ENCODE measurements at places on chromosomes 11 and 22.

- DNase-seq, result no peak
These were observed 538.9 kb downstream of the DLG2 start for GRCh38 chr11:85088286-85088685.

GRCh38 chr11:44886790-44887140 is 63.9 kb downstream of the TP53I11 start:
- DNase-seq, result no peak

DNA sequence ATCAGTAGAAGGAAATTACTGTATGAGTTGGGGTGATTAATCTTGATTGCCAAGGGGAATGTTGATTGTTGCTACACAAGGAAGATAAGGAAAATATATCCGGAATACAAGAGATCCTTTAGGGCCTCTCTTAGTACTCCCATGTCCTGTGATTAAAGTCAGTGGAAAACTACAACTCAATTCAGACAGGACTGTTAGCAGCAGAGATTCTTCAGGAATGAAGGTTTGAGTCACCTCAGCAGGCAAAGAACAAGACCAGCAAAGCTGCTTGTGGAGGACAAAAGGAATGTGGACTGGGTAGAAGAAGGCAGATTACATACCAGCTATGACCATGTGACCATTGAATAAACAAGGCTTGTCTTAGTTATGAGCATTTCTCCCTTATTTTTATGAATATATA is 478.2 kb downstream of the BUD13 start:
- DNase-seq, result no peak

DNA sequence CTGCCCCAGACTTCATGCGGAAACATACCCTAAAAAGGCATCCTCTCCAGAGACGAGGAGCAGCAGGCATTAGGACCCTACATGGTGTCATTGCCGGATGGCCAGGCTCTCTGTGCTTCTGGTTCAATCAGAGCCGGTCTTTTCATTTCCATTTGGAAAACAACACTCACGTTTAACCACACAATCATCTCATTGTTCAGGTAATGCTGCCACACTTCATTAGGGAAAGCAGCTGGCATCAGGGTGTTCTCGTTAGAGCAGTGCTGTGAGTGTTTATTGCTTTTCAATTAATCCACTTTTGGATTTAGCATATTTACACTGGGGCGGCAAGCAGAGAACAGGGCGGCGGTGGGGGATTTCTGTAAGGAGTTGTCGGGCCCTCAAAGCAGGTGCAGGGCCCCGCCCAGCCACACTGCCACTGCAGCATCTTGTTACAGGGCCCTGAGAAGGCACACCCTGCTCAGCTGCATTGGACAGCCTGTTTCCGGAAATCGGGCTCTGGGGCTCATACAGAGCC is 338.6 kb downstream of the SHANK2 start:
- DNase-seq, result no peak

- DNase-seq, result no peak
These were observed 203.7 kb upstream of the MTMR2 start for GRCh38 chr11:96127596-96127959.

DNA sequence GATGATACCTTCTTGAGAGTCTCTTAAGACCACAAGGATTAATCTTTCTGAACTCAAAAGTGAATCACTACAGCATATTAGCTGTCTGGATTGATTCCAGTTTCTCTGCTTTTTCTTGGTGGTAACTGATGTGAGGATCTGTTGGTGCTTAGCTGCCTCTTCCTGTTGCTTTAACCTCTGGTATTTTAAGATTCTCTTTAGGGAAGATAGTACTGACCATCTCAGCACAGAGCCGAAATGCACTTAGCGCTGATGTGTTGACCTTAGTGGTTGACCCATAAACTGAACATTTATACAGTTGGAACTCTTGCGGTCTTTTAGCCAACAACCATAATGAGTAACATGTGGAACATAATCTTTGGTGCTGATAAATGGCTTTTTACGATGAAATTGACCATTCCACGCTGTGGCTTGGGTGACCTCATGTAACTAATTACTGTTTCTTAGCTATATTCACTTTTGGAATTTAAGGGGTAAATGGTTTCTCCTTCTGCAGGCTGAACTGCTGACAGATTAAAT is 33.7 kb downstream of the APLP2 start:
- no peak for DNase-seq

- DNase-seq, result no peak
These were observed 19.6 kb downstream of the SPATA19 start for GRCh38 chr11:133825666-133826065.

DNA sequence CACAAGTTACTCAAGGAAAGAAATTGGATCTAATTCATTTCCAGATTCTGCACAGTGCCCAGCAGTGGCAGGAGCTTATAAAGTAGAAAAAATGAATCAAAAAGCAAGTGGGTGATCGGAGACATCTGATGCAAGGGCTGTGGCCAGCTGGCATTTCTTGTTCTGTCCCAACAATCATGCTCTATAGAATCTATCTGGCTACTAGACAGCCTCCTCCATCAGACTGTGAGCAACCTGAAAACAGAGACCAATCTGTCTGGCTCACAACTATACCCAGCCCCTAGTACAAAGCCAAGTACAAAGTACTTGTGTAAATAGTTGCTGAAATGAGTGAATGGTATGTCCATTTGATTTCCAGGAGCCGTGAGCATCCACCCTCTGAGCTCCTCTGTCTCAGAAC is 11.4 kb downstream of the USH1C start:
- no peak for DNase-seq

DNA sequence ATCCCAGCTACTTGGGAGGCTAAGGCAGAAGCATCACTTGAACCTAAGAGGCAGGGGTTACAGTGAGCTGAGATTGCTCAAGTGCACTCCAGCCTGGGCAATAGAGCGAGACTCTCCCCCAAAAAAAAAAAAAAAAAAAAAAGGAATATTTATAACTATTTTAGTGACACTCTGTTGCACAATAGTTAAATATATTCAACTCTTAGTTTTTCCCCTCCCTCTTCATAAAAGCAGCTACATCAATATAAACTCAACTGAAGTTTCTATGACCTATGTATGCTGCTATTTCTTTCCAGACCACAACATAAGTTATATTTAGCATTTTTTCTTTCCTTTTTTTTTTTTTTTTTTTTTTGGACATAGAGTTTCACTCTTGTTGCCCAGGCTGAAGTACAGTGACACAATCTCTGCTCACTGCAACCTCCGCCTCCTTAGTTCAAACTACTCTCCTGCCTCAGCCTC is 19.2 kb downstream of the CELF1 start:
- DNase-seq, result no peak

GRCh38 chr11:20089796-20090653 is 70.2 kb downstream of the DBX1 start:
- no peak for DNase-seq

DNA sequence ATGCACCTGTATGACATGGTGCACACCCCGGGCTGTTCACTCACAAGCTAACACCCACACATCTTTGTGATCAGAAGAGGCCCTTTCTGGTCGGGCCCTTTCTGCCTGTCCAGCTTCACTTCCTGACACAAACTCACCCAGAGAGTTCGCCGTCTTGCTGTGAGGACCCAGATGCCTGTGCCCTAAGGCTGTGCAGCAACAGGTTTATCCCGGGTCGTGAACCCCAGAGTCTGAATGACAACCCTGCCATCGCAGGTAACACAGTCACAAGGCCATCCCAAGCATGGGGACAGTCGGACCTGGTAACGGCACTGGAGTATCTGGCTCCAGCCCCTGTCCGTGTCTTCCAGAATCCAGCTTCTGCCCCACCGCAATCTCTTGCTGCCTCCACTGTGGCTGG is 235.1 kb downstream of the BUD13 start:
- DNase-seq, result no peak

DNA sequence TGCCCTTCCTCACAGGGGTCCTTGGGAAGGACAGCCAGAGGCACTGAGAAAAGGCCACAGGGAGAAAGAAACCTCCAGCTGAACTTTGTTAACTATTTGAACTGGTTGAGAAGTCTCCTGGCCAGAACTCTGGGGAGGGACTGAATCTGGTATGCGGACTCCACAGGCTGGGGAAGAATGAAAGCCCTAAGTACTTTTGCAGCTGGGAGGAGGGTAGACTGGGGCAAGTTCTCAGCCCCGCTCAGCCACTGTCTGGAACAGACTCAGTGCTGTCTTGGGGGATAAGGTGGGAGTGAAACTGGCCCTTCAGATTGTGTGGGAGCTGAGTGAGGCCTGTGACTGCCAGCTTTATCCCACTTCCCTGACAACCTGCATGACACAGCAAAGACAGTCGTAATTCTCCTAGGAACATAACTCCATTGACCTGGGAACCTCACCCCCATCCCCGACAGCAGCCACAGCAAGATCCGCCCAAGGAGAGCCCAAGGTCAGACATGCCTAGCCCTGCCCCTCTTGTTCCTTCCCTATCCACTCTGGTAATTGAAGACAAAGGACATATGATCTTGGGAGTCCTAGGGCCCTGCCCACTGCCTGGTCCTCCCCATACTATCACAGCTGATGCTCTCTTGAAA is 475.1 kb upstream of the CNTN5 start:
- no peak for DNase-seq

- DNase-seq, result no peak
These were observed 17.5 kb downstream of the BCR start for GRCh38 chr22:23197836-23198235.

DNA sequence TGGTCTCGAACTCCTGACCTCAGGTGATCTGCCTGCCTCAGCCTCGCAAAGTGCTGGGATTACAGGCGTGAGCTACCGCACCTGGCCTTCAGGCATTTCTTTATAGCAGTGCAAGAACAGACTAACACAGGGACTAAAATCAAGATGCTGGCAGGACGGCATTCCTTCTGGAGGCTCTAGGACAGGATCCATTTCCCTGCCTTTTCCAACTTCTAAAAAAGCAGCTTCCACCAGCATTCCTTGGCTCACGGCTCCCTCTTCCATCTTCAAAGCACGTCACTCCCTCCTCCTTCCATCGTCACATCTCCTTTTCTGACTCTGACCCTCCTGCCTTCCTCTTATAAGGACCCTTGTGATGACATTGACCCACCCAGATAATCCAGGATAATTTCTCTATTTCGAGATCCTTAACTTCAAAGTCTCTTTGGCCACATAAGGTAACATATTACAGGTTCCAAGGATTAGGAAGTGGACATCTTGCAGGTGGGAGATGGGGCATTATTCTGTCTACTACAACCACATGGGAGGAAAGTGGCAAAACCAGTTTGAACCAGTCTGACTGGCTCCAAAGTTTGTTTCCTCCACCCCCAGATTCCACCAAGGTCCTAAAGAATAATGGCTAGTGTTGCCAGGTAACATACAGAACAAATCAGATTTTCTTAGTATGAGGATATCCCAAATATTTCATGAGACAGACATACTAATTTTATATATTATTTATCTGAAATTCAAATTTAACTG is 172.5 kb downstream of the MN1 start:
- DNase-seq, result no peak

DNA sequence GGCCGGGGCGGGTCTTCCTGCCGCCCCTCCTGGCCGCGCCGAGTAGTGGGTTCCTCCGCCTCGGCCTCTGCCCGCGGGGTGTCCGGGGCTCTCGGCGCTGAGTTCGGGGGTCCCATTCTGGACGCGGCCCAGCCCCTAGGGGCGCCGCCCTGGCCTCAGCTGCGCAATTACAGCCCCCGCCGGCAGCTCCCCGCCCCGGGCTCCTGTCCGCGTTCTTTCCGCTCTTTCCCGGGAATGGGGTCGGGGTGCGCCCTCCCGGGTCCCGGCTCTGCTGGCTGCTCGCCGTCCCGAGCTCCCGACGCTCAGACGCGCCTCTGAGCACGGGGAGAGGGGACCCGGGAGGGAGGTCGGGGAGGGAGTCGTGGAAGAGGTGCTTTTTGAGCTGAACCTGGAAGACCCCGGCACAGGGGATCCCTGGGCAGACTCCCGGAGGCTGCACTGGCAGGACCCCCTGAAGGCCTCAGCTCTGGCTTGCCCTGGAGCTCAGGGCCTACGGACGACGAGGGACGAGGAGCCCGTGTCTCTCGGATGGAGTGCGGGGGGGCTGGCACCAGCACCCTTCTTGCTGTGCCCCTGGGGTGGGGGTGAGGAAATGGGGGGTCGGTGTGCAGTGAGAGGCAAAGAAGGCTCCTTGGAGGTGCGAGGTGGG is 558 bp downstream of the TSPAN4 start:
- DNase-seq, result no peak

- DNase-seq, result no peak
These were observed 34.1 kb downstream of the MRE11 start for GRCh38 chr11:94459576-94459975.

DNA sequence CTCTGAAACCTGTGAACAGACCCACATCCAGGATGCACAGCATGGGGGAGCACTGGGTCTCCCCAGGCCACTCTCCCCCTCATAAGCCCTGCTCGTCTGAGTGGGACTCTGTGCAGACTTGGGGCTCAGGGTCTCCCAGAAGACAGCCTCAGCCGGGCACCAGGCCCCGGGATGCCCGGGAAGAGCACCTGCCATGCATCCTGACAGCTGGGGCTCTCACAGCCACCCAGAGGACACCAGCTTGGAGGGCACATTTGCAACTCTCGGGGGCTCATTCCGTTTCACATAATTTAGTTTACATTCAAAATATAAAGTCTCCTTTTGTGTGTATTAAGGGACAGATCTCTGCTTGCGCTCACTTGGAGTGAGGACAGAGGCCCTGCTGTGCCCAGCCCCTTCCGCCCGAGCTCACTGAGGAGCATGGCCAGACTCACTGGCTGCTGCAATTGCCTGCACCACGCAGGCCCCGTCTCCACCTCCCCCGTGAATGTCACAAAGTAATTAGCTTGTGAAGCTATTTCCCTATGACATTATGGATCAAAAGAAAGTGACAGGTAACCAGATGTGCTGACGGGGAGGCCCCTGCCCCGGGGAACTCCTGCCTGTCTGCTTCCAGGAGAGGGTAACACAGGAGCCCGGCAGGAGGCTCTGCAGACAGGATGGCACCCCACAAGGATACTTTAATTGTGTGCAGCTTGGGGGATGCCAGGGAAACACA is 275.6 kb downstream of the BRD1 start:
- DNase-seq, result no peak

- no peak for DNase-seq
These were observed 422.3 kb downstream of the SOX6 start for GRCh38 chr11:15933886-15934625.

DNA sequence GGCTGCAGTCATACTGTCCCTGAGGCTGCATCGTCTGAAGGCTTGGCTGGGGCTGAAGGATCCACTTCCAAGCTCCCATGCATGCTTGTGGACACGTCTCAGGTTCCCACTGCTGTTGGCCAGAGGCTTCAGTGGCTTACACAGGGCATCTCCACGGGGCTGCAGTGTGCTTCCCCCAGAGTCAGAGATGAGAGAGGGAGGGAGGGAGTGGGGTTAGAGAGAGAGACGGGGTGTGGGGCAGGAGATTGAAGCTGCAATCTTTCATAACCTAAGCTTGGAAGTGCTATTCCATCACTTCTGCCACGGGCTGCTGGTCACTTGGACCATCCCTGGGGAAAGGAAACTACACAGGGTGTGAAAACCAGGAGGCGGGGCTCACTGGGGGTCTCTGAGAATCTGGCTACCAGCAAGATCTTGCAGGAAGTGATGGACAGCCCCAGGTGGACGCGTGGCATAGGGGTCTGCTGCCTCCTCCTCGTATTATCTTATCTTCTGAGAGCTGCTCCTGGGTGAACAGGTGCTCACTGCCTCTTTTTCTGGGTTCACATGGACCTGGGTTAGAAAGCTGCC is 63.0 kb upstream of the MYEOV start:
- DNase-seq, result no peak

Measured in naive thymus-derived CD4-positive, alpha-beta T cell (primary cell).